Hematopoietic multipotent progenitor cell treated with erythropoietin and hydrocortisone succinate and interleukin-3 and kit ligand, for 17 days (in vitro differentiated cells): ENCODE measurements at places on chromosomes 5 and 9.

- DNase-seq = no peak
These were observed 801.3 kb downstream of the CDH12 start for GRCh38 chr5:22051881-22052280.

DNA sequence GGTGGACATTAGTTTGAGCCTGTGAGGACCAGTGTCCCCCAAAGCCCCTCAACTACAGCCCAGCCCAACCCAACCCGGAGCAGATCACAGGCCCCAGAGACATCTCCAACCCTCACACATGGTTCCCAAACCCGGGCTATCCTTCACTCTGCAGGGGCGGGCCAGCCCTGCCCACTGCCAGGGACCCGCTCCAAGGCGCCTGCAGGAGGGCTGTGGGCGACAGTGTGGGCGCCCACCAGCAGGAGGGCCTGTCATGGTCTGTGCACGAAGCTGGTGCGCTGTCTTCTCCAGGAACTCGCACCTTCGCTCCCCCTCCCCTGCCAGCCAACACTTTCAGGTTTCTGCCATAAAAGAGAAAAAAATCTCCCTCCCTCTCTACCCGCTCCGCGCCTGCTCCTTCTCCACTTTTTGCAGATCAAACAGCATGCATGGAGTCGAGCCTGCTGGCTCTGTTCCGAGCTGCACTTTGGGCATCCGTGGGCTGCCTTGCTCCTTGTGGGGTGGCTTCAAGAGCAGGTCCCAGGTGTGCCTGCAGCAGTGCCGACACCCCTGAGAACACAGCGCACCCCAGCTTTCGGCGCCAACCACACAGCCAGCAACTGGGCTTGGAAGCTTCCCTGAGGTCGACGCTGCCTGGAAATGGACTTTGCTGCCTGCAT, 133.7 kb upstream of the PPP1R26 start:
- no peak for DNase-seq

DNA sequence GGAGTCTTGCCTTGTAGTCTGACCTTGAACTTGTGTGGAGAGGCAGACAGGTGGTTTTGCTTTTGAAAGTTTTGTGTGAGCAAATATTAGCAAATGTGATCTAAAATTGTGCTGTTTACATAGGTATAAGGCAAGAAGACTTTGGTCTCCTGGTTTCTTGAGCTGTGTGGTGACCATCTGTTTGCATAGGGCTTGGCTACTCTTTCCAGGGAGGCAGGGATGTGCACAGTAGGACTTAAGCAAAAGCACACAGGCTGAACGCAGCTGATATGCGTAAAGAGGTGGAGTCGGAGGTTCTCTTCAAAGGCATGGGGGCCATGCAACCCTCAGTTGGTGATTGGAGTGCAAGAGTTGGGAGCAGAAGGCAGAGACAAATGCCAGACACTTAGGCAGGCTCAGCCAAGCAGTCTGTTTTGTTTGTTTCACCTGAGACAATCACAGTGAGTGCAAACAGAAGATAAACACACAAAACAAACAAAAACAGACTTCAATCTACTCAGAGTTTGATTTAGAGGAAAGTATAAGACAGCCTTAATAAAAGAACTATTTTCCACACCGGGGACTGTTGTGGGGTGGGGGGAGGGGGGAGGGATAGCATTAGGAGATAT, 744.2 kb downstream of the MTRR start:
- DNase-seq = no peak

- no peak for DNase-seq
These were observed 96.5 kb upstream of the SLCO6A1 start for GRCh38 chr5:102595332-102595731.

GRCh38 chr9:16344343-16344742, 526.1 kb downstream of the BNC2 start:
- no peak for DNase-seq

DNA sequence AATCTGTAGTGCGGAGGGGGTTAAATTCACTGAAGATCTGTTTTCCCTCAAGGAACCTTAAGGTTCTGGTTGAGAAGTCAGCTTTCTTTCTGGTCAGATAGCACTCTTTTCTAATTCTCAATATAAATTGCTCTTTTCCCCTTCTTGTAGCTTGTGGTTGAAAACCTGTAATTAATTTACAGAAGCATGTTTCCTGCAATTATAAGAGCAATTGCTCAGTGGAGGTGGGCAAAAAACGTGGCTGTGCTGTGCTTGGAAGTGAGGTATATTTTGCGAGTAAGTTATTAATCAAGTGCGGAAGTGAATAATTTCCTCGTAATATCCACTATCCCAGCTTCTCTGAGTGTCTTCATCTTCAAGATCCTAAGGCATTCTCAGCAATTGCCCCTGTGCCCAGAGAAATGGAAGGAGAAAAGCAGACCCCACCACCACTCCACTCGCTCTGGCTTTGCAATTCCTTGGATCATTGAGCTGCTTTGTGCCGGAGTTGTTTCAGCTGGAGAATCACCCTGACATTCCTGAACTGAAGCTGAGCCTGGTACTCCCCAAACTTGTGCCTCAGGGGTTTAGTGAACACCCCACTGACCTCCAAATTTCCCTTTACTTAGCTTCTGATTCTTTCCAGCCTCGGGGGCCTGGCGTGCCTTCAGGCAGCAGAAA, 140.6 kb downstream of the LRRC70 start:
- no peak for DNase-seq

GRCh38 chr5:76874088-76874581, 24.3 kb downstream of the S100Z start:
- no peak for DNase-seq

DNA sequence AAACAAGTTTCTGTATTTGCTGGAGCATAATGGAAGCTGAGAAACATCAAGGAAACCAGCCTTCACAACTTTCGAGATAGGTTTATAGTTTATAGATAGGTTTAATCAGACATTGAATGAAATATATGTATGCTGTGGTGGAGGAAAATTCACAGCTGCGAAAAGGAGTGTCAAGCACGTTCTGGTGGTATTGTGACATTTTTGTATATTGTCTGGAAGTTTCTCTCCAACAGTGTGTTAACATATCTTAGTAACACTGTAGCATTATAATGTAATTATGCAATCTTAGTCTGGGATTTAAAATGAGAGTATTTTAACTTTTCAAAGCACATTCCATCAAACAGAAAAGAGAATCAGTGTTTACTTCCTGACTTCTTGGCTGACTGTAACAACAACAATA, 50.0 kb downstream of the FCHO2 start:
- no peak for DNase-seq

- DNase-seq = no peak
These were observed 198.3 kb downstream of the ERCC6L2 start for GRCh38 chr9:96073531-96074480.

GRCh38 chr5:10600626-10601245, 36.9 kb downstream of the ANKRD33B start:
- peak; percentile 60 for DNase-seq

DNA sequence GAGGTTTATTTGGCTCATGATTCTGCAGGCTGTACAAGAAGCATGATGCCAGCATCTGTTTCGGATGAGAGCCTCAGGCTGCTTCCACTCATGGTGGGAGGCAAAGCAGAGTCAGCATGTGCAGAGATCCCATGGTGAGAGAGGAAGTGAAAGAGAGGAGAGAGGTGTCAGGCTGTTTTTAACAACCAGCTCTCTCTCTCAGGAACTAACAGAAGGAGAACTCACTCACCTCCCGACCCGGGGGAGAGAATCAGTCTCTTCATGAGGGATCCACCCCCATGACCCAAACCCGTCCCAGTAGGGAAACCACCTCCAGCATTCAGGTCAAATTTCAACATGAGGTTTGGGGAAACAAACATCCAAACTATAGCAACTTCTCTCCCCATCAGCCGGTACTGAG, 187.7 kb downstream of the ENC1 start:
- DNase-seq = no peak

- DNase-seq = no peak
These were observed 539.8 kb downstream of the PRELID2 start for GRCh38 chr5:145295236-145295835.

- no peak for DNase-seq
These were observed 96.4 kb downstream of the DIRAS2 start for GRCh38 chr9:90546200-90546599.

GRCh38 chr5:143685246-143685815, 126.6 kb upstream of the HMHB1 start:
- no peak for DNase-seq

DNA sequence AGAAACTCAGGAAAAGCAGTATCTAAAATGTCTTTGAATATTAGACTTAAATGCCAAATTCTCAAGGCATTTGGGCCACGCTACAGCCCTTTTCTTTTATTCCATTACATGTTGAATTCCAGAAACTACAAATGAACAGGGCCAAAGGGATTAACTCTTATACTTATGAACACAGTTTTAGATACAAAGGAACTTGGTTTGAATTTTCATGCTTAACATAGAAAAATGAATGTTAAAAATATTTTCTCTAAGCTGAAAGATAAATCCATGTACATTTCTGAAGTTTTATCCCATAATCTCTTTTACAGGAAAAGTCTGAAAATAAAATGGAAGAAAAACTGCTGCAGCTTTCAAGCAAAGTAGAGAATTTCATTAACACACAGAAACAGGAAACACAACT, 56.8 kb downstream of the FAM81B start:
- DNase-seq = no peak

- DNase-seq = no peak
These were observed 37.8 kb downstream of the BHMT start for GRCh38 chr5:79149433-79149832.

GRCh38 chr5:3217114-3217513, 378.5 kb upstream of the IRX1 start:
- DNase-seq = no peak
